ENCODE measurements at places on chromosomes 5 and 9.

DNA sequence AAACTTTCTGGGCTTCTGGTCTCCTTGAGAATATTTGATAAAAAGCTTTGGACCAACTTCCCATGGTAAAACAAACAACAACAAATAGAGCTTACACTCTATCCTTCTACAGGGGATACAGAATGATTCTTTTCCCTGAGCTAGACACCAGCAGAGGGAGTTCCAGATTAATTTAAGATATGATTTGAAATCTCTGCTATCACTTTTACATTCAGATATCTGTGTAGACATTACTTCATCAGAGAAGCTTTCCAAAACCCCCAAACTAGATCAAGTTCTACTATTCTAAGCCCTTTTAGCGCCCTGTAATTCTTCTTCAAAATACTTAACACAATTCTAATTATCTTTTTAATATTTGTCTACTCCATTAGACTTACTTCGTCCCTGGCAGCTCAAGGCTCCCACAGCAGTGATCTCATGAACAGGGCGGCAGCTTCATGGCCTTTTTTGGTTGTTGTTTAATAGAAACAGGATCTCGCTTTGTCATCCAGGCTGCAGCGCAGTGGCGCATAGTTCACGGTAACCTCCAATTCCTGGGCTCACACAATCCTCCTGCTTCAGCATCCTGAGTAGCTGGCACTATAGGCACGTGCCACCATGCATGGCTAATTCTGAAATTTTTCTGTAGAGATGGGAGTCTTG lies 955 bp upstream of the GALNT12 start:
- no peak for DNase-seq

DNA sequence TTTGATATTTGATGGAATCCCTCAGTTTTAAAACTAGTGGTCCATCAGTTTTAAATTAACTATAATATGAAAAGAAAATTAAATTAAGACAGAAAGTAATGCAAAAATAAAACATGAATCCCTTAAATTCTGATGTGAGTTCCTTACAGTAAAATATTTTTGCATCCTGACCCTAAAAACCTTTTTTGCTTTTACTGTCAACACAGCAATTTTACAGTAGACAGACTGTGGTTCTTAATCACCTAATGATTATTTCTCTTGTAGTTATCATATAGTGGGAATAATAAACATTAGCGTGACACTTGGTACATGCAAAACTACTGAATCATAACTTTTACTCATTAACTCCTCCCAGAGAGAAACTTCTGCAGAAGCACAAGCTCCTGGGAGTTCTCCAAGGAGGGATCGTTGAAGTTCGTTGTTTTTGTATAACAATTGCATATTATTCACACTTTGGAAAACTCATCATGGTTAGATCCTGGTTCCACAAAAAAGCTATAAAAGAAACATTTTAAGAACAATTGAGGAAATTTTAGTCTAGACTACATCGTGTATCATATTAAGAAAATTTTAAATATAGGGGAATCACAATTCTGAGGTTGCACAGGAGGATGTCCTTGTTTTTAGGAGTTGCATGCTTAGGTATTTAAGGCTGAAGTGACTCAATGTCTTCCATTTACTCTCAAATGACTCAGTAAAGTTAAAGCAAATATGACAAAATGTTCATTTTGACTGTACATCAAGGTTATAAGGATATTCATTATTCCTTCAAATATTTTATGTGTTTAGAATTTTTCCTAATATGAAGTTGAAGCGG lies 88.2 kb upstream of the NIPAL4 start:
- DNase-seq: no peak

- no peak for DNase-seq
These were observed 51.5 kb upstream of the ARL15 start for GRCh38 chr5:54361691-54362411.

GRCh38 chr9:125998837-125999503 lies 251.8 kb downstream of the PBX3 start:
- DNase-seq: no peak

DNA sequence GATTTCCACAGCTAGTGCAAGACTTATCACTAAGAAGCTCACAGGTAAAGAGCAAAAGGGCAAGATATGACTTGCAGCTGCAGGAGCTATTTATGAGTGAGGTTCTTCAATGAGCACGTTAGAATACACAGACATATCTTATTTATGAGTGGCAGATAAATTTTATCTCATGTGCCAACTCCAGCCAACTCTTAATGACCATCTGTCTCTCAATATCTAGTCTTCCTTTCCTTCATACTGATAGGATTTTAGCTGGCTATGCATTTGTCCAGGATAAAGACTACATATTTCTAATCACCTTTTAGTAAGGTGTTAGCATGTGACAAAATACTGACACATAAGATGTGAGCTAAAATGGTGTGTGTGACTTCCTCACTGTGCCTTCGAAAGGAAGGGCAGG lies 304.5 kb downstream of the TRPM3 start:
- DNase-seq: no peak

Measured in NCI-H2029 (cell line).